ENCODE measurements at places on chromosomes 5 and 9.

DNA sequence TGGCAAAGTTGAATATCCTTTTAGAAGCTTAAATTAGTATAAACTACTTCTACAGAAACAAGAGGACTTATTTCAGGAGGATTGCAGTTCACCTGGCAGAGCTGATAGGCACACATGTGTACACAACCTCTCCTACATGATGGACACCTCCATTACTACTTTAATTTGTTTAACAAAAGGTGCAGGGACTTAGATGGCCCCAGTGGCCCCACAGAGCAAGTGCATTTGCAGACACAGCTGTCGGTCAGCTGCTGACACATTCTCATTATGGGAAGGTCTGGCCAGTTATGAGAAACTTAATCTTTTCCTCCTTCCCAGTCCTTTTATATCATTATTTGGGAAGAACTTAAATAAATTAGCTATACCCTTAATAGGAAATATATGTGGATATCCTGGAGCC lies 28.3 kb downstream of the TDRD7 start:
- no peak for DNase-seq

- peak; percentile 48 for DNase-seq
Observed at GRCh38 chr5:148290271-148291195, 21.7 kb upstream of the SPINK7 start.

DNA sequence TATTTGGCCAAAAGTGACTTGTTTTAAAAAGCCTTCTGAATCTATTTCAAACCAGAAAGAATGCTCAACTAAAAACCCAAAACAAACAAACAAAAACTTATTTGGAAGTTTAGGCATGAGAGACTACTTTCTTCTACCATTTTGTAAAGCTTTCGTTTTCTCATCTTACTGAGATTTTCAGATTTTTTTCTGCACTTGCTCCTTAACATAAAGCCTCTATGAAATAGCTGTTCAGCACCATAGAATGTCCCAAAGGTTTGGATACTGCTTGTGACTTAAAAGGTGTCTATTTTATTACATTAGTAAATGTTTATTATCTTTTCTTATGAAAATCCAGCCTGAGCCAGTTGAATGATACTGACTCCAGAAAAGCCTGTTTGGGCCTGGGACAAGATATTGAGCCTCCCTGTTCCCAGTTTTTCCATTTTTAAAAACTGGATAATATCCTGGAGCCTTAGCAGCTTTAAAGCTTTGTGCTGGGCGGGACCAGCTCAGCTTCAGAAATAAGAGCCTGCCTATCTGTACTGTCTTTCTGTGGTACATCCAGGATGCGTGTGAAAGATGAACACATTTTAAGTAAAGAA lies 292.6 kb downstream of the ZSWIM6 start:
- DNase-seq: no peak

- no peak for DNase-seq
Observed at GRCh38 chr5:137808503-137809135, 54.5 kb upstream of the HNRNPA0 start.

DNA sequence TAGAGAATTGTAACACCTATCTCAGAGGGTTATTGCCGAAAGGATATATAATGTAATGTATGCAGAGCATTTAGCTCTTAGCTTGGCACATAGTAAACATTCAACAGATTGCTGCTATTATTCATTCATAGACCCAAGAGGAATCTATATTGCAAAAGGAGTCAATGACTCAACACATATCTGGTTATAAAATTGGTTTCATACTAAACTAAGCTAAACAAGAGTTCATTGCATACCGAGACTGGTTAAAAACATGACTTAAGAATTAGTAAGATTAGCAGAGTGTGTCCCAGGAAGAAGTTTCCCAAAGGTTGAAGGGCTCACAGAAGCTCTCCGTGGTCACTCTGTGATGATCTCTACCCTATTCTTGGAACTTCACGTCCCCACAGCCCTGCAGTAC lies 339.6 kb upstream of the CCNH start:
- no peak for DNase-seq

DNA sequence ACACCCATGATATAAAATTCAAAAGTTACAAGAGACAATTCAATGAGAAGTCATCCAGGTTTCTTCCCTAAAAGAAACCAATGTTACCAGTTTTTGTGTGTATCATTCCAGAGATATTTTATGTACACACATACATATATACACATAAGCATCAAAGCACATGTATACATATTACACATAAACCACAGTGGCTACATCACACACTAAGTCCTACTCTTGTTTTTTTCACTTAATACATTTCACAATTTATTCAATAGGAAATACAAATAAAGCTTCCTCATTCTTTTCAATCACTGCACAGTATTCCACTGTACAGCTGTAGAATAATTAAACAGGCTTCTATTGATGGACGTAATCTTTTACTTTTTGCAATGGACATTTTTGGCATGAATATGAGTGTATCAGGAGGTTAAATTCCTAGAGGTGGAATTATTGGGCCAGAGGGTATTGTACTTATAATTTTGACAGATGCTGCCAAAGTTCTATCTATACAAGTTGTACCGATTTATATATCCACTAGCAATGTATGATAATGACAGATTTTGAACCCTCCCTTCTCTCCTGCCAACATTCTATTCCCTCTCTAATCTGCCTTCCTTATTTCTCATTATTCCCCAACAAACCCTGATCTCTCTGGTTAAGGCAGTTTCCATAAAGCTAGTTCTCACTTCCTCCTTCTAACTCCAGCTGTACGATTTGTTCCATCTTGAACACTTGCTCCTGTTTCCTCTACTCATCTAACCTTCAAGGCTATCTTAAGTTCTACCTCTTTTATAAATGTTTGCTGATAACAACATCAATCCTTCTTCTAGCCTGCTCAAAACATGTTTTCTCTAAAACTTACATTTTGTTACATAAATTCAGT lies 35.2 kb downstream of the MRPS27 start:
- DNase-seq: no peak

DNA sequence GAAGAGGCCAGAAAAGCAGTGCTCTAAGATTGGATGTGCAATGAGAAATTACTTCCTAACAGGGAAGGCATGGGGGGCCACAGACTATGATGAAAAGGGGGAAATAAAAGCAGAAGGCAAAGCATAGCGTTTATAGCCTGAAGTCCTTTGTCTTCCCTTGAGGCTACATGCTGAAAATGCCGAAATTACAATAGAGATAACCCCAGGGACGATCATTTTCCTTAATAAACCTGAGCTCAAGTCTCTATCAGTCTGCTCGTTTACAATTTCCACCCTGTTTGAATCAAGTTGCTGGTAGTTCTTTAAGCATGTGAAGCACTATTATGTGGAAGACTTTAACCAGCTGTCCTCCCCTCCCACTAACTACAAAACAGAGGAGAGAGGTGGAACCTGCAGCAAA lies 60.4 kb downstream of the FREM1 start:
- no peak for DNase-seq

- no peak for DNase-seq
Observed at GRCh38 chr5:39282561-39282960, 63.2 kb upstream of the FYB1 start.

- no peak for DNase-seq
Observed at GRCh38 chr5:125012727-125013451, 266.4 kb upstream of the ZNF608 start.

- no peak for DNase-seq
Observed at GRCh38 chr5:116564312-116564711, 10.3 kb downstream of the SEMA6A start.

GRCh38 chr9:16315720-16316119 lies 554.8 kb downstream of the BNC2 start:
- DNase-seq: peak; percentile 26

DNA sequence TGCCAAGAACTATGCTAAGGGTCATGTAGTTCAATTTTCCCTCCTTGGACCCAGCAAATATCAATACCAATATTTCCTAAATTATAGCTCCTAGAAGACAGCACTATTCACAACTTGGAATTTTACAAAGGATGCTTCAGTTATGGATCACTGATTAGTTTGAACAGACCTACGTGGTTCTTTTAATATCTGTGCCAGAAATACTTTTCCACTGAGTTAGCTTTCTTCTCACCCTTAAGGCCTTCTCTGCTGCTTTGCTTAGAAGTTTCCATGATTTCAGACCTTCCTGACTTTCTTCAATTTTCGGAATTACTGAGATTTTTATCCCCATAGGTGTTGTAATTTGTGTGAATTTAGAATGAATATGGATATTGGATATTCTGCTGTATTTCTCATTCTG lies 380.4 kb downstream of the PSAT1 start:
- no peak for DNase-seq

GRCh38 chr9:133918111-133918813 lies 73.9 kb downstream of the VAV2 start:
- no peak for DNase-seq
